Astrocyte (in vitro differentiated cells and primary cell): ENCODE measurements at places on chromosomes 12 and 14. TPM values are rescaled to one million over a fixed set of nuclear protein-coding genes. Genes with fewer than 3 reads are reported as not detected.

DNA sequence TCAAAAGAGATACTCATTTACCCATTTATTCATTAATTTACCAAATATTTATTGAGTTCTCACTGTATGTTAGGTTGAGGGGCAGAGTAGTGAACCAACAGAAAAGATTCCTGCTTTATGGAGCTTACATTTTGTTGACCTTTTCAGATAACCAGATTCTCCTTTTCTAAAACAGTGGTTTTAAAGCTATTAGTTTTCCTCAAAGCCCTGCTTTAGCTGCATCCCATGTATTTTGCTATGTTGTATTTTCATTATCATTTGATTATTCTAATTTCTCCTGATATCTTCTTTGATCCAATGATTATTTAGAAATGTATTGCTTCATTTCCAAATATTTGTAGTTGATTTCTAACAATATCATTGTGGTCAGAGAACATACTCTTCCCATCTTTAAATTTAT is 53.6 kb downstream of the EML1 start:
- no peaks in the 10 kb centered on the region for H3K36me3 ChIP-seq
- H3K4me3 ChIP-seq: no peak overlapping the region
- no peak overlapping the region for H3K27ac ChIP-seq
- no peak for DNase-seq
- H3K27me3 ChIP-seq: no peaks in the 10 kb centered on the region

DNA sequence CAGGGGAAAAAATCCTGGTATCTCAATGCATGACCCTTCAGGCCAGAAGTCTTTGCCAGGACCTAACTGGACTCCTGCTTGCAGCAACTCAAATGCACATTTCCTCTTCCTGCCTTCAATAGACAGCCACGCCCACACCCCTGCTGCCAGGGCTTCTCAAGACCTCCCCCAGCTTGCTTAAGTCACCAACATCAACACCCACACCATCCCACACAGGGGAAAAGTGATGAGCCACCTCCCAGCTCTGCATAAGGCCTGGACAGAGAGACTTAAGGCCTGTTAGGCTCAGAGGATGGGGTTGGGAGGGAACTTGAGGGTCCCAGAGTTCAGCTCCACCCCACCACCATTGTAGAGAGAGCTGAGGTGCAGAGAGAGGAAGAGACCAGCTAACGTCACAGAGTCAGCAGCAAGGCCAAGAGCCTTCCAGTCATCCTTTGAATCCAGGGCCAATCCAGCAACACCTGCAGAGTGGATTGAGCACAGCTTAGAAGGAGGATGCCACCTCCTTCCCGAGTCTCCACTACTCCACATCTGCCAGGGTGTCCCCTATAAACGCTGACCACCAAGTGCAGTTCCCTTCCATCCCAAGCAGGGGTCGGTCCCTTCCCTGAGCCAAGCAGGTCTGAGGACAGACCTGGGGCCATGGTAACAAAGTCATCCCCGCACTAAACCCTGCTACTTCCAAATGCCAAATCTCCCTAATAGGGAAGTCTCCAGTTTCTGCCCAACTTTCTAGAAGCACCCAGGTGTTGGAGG is 50.0 kb downstream of the KDM2B start:
- peaks cover 9% of the 10 kb centered on the region for H3K4me1 ChIP-seq
- H3K36me3 ChIP-seq: no peaks in the 10 kb centered on the region
- no peak overlapping the region for H3K4me3 ChIP-seq
- no peaks in the 10 kb centered on the region for H3K27me3 ChIP-seq

- peak; percentile 46 for DNase-seq
- no peak overlapping the region for H3K27ac ChIP-seq
- peaks cover 13% of the 10 kb centered on the region for H3K27me3 ChIP-seq
- no peaks in the 10 kb centered on the region for H3K36me3 ChIP-seq
- H3K4me1 ChIP-seq: peaks cover 18% of the 10 kb centered on the region
Observed at GRCh38 chr14:64912261-64912660, 2.0 kb upstream of the CHURC1 start.

Gene ANKRD33
- not detected in 2 replicates for total RNA-seq

Gene SYCP3
- total RNA-seq: not detected in 2 replicates

GRCh38 chr14:47427629-47428028 is 247.8 kb downstream of the MDGA2 start:
- no peaks in the 10 kb centered on the region for H3K4me1 ChIP-seq
- H3K36me3 ChIP-seq: no peaks in the 10 kb centered on the region
- H3K27me3 ChIP-seq: no peaks in the 10 kb centered on the region
- no peak for DNase-seq
- no peak overlapping the region for H3K27ac ChIP-seq
- H3K4me3 ChIP-seq: no peak overlapping the region

- no peak for DNase-seq
- no peaks in the 10 kb centered on the region for H3K4me1 ChIP-seq
- H3K36me3 ChIP-seq: no peaks in the 10 kb centered on the region
- no peak overlapping the region for H3K27ac ChIP-seq
- no peak overlapping the region for H3K4me3 ChIP-seq
Observed at GRCh38 chr12:116698554-116699075, 39.3 kb downstream of the SPRING1 start.

DNA sequence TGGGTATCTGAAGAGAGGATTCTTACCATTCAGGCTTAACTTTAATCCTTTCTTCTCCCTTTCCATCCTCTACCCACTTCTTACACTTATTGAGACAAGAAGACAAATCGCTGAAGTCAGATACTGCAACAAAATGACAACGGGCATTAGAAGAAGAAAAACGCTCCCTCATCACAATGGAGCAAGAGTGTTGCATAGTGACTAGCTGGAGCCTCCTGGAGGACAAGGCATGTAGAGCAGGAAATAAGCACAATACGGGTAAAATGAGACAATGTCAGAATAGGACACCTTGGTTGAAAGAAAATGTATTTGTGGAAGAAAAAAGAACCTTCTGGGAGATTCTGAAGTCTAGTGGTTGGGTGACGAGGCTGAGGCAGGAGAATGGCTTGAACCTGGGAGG is 501.0 kb downstream of the RERGL start:
- no peak overlapping the region for H3K27ac ChIP-seq
- no peaks in the 10 kb centered on the region for H3K27me3 ChIP-seq
- no peaks in the 10 kb centered on the region for H3K4me1 ChIP-seq
- DNase-seq: no peak

DNA sequence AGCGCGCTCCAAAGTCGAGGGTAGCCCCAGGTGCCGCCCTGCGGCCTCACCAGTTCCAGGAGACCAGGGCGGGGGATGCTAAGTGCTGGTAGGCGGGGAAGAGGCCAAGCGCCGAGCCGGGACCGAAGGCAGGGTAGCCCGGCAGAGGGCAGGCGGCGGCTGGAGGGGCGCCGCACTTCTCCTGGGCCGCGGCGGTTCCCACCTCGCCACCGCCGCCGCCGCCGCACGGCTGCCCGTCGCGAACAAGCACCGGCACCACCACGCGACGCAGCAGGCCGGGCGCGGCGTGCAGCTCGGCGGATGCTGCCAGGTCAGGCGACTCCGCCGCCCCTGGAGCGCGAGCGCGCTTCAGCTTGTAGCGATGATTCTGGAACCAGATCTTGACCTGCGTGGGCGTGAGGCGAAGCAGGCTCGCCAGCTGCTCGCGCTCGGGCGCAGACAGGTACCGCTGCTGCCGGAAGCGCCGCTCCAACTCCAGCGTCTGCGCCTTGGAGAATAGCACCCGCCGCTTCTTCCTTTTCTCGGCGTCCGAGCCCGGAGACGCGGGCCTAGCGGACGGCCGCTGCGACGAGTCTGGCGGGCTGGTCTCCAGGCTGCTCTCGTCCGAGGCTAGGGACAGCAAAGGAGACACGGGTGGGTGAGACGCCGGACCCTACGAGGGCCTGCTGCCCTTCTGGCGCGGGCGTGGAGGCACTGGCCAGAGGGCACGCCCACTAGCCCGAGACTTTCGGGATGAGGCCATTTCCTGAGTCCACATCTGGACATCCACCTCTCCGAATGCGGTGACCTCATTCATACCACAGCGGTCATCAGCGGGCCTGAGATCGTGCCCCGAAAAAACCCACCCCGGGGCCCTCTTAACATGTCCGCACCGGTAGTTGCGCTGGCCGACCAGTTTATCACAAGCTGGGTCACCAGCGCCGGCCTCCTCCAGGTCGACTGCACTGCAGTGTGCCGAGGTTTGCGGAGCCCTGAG is 1.3 kb downstream of the NKX2-8 start:
- peak; percentile 35 for DNase-seq
- peak overlapping the region; percentile 50 for H3K4me3 ChIP-seq
- H3K27me3 ChIP-seq: peaks cover 64% of the 10 kb centered on the region
- H3K36me3 ChIP-seq: no peaks in the 10 kb centered on the region

DNA sequence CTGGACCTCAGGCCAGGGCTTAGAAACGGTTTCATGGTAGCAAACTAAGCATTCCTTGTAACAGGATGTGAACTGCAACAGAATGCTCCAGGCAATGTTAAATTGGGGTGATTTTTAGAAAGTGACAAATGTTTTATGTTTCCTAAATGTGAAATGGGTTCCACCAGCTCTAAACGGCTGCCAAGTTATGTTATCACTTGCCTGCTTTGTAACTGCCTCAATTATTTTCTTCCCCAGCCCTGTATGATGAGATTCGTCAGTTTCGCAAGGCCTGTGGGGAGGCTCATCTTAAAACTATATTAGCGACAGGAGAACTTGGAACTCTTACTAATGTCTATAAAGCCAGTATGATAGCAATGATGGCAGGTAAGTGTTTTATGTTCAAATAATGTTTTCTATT is 70.9 kb downstream of the DERA start:
- peak; percentile 10 for DNase-seq
- peaks cover 29% of the 10 kb centered on the region for H3K4me1 ChIP-seq
- no peak overlapping the region for H3K27ac ChIP-seq
- H3K4me3 ChIP-seq: no peak overlapping the region

DNA sequence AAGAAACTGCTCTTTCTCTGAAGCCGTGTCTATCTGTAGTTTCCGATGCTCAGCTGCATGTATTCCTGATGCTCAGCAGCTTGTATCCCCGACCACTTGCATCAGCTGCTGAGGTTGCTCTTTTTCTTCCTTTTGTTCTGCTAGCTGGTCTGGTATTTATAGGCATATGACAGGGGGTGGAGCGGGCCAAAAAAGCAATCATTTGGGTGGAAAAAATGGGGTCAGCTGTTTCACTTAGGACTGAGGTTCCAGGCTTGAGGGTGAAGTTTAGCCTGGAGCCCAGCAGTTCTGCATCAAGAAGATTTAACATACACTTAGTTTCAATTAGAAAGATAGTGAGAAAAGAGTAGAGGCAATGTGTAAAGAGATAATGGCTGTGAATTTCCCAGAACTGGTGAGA is 23.6 kb upstream of the AMN1 start:
- H3K27ac ChIP-seq: no peak overlapping the region
- no peak for DNase-seq
- H3K36me3 ChIP-seq: no peaks in the 10 kb centered on the region
- no peak overlapping the region for H3K4me3 ChIP-seq
- peaks cover 7% of the 10 kb centered on the region for H3K4me1 ChIP-seq
- H3K27me3 ChIP-seq: no peaks in the 10 kb centered on the region

GRCh38 chr14:95445676-95446075 is 70.8 kb downstream of the SYNE3 start:
- H3K27me3 ChIP-seq: no peaks in the 10 kb centered on the region
- peaks cover 4% of the 10 kb centered on the region for H3K4me1 ChIP-seq
- no peak for DNase-seq
- H3K4me3 ChIP-seq: no peak overlapping the region

DNA sequence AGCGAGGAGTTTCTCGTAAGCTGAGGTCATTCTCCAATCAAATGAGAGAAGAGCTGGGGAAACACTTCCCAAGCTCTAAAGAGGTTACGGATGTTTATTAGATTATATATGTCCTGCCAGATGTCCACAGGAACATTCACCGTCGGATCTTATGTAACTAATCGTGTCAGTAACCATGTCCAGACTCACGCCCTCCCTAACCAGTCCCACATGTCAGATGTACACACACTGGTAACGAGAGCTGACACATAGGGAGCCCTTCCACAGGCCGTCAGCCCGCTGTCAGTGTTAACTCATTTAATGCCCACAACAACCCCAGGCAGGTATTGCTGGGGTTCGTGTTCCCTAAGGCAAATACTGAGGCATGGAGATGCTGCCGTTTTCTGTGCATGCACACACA is 223.7 kb upstream of the RTL1 start:
- no peak for DNase-seq
- peaks cover 19% of the 10 kb centered on the region for H3K27me3 ChIP-seq
- H3K27ac ChIP-seq: no peak overlapping the region
- no peaks in the 10 kb centered on the region for H3K36me3 ChIP-seq

GRCh38 chr12:92503029-92503931 is 199.5 kb upstream of the PLEKHG7 start:
- H3K36me3 ChIP-seq: no peaks in the 10 kb centered on the region
- H3K27me3 ChIP-seq: no peaks in the 10 kb centered on the region
- no peak overlapping the region for H3K4me3 ChIP-seq
- H3K27ac ChIP-seq: no peak overlapping the region
- DNase-seq: no peak

Gene KCNC2
- not detected in 2 replicates for total RNA-seq

GRCh38 chr12:117234441-117234840 is 44.2 kb upstream of the FBXO21 start:
- H3K27ac ChIP-seq: no peak overlapping the region
- no peak for DNase-seq
- H3K4me3 ChIP-seq: no peak overlapping the region
- H3K4me1 ChIP-seq: no peaks in the 10 kb centered on the region

- peak; percentile 27 for DNase-seq
- no peak overlapping the region for H3K27ac ChIP-seq
- no peaks in the 10 kb centered on the region for H3K4me1 ChIP-seq
- no peaks in the 10 kb centered on the region for H3K36me3 ChIP-seq
- H3K4me3 ChIP-seq: no peak overlapping the region
Observed at GRCh38 chr14:73365727-73366126, 92.6 kb downstream of the NUMB start.

GRCh38 chr14:76968621-76969063 is 59.9 kb downstream of the IRF2BPL start:
- no peaks in the 10 kb centered on the region for H3K4me1 ChIP-seq
- DNase-seq: no peak
- no peaks in the 10 kb centered on the region for H3K27me3 ChIP-seq
- H3K4me3 ChIP-seq: no peak overlapping the region
- peaks cover 2% of the 10 kb centered on the region for H3K36me3 ChIP-seq

Gene GPR132
- total RNA-seq: 1.7 and 2.2 TPM in 2 replicates
